Neural crest cell (in vitro differentiated cells): ENCODE measurements at places on chromosomes 16 and 17. TPM values are rescaled to one million over a fixed set of nuclear protein-coding genes. Genes with fewer than 3 reads are reported as not detected.

GRCh38 chr16:54934481-54935265, 4.0 kb downstream of the IRX5 start:
- DNase-seq: peak; percentile 38

DNA sequence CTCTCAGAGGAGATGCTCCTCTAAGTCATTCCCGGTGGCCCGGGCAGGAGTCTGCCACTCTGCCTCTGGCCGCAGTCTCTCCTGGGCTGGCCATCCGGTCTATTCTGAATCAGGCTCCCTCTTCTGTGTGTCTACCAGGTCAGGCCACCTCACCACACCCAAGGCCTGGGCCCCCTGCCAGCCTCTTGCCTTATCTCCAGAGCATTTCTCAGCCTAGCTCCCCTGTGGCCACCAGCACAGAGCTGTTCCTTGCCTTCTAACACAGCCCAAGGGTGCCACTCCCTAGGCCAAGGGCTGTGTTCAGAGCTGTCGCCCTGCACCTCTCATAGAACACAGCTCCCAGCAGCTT, 55.3 kb downstream of the MYO18A start:
- no peak for DNase-seq

- DNase-seq: no peak
These were observed 9.2 kb downstream of the CASKIN1 start for GRCh38 chr16:2187212-2187611.

DNA sequence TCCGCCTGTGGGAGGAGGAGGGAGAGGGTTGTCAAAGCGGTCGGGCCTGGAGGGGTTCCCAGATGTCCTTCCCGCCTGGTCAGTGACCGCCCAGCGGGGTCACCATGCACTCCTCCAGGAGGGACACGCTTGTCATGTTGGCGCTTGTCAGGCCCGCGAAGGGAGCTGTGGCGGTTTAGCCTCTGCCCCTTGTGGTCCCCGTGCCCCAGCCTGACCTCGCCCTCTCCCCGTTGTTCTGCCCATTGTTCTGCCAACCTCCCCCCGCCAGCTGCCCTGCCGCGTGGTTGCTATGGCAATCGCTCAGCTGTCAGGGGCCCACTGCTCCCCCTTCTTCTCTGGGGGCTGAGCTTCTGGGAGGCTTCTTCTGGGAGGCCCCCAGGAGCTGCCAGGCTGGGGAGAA, 146.4 kb upstream of the CIBAR2 start:
- DNase-seq: peak; percentile 34

DNA sequence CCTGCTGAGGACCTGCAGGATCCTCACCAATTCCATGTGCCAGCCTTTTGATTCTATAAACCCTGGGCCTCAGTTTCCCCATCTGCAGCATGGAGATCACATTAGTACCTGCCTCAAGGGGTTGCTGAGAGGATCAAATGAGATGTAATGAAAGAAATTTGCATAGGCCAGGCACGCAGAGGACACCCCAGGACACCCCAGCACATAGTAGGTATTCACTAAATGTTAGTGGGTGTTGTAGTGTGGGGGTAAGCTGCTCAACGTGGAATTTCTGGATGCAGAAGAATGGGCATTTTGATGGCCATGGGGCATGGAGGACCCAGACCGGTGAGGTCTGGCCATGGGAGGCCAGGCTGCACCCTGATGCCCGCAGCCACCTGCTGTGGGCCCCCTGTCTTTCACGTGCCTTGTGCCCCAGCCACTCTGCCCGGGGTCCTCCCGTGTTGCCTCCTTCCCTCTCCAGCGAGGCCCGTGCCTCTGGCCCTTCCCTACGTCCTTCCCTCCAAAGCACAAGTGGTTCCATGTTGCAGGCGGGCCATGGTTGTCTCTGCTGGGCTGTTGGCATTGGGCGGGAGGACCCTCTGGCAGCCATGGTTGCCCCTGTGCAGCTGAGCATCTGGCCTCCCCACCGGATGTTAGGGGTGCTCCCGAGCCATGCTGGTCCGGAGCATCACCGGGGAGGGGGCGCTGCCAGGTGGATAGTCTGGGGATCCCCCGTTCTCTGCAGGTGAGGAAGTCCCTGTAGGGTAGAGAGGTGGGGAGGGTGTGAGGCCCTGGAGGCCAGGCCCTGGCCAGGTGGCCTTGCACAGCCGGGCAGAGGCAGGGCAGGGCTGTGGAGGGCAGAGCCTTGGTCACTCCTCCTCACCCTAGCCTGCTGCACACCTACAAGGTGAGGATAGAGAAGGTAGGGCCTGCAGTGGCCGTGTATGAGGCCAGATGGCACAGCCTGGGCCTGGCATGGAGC, 8.6 kb downstream of the MAP2K3 start:
- DNase-seq: no peak

DNA sequence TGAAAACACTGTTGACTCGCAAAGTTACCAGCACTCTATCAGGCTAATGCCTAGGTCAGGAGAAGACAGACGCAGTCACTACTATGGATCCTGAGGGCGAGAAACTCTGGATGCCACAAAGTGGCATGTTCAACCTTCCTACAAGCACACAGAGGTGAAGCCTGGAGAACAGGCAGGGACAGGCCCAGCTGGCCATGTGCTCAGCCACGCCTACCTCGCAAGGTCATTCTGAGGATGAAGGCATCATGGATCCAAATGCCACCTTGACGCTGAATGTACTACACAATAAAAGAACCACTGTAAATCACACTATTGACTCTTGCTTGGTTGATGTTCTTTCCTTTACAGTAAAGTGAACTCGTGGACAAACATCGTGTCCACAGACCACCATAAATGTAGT, 85.8 kb downstream of the ANKRD11 start:
- DNase-seq: no peak

GRCh38 chr17:80761110-80761871, 216.7 kb downstream of the RPTOR start:
- no peak for DNase-seq

GRCh38 chr16:65002265-65002664, 119.6 kb downstream of the CDH11 start:
- no peak for DNase-seq

GRCh38 chr16:55393991-55394390, 70.0 kb downstream of the IRX6 start:
- DNase-seq: no peak

GRCh38 chr16:50547340-50548124, 664 bp upstream of the NKD1 start:
- DNase-seq: peak; percentile 45

DNA sequence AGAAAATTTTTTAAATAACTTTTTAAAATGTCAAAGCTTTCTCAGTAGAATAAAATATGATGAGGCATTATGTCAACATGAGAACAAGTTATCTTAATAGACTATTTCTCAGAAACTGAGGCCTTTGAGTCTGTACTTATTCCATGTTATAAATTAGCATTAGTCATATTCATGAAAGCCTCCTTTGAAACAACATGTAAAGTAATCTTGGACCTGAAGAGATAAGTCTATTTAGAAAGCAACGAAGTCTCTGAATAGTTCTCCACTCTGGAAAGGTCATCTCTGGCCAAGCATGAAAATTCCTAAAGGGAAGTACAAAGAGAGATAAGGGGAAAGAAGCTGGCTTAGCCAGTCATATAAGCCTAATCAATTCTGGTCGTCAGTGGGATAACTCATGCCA, 150.8 kb downstream of the CYB561 start:
- DNase-seq: no peak

DNA sequence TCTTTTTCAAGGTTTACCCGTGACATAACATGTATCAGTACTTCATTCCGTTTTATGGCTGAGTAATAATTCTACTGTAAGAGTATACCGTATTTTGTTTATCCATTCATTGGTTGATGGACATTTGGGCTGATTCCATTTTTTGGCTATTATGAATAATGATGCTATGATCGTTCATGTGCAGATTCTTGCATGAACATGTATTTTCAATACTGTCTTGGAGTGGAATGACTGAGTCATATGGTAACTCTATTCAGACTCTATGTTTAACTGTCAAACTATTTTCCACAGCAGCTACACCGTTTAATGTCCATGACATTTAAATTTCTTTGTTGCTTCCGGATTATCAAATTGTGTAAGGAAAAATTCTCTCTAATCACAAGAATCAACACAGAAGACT, 17.9 kb downstream of the BFAR start:
- DNase-seq: no peak

DNA sequence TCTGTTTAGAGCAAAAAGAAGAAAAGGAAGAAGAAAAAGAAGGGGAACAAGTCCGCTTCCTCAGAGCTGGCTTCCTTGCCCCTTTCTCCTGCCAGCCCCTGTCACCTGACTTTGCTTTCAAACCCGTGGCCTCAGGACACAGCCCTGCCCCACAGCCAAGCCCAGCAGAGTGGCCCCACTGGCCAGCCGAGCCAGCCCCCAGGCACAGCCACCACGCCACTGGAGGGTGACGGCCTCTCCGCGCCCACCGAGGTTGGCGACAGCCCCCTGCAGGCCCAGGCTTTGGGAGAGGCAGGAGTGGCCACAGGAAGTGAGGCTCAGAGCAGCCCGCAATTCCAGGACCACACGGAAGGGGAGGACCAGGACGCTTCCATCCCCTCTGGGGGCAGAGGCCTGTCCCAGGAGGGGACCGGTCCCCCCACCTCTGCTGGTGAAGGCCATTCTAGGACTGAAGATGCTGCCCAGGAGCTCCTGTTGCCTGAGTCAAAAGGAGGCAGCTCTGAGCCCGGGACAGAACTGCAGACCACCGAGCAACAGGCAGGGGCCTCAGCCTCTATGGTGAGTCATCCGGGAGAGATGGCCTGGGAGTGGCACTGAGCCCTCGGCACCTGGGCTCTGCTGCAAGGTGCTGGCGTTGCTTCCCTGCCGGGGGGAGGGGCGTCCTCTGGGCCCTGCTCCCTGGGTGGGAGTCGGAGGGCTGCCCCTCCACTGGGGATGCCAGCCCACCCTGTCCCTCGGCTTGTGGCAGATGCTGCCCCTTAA, 27.3 kb downstream of the RNF213 start:
- DNase-seq: no peak

DNA sequence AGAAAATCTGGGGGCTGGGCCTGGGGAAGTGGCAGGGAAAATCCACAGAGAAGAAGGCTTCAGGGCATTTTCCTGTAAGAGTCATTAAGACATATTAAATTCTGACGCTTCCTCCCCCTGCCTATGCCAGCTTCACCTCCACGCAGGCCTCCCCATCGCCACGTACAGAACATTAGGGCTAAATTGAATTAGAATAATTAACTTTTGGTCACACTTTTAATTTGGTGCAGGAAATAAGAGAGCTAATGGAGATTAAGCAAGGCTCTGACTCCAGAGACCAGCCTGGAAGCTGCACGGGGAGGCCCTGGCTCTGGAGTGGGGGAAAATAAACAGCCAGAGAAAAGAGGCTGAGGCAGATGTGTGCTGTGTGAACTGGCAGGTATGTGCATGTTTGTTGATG, 148.0 kb downstream of the CCT6B start:
- no peak for DNase-seq

DNA sequence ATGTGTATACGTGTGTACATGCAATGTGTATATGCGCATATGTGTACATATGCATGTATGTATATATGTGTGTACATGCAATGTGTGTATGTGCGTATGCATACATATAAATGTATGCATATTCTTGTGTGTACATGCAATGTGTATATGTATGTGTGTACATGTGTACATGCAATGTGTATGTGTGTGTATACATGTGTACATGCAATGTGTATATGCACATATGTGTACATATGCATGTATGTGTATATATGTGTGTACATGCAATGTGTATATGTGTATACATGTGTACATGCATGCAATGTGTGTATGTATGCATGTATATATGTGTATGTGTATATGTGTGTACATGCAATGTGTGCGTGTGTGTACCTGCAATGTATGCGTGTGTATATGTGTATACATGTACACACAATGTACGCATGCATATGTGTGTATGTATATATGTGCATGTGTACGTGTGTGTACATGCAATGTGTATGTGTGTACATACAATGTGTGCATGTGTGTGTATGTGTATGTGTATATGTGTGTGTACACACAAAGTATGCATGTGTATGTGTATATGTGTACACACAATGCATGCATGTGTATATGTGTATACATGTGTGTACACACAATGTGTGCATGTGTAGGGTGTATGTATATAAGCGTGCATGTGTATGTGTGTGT, 167.7 kb downstream of the SHISA9 start:
- DNase-seq: no peak

DNA sequence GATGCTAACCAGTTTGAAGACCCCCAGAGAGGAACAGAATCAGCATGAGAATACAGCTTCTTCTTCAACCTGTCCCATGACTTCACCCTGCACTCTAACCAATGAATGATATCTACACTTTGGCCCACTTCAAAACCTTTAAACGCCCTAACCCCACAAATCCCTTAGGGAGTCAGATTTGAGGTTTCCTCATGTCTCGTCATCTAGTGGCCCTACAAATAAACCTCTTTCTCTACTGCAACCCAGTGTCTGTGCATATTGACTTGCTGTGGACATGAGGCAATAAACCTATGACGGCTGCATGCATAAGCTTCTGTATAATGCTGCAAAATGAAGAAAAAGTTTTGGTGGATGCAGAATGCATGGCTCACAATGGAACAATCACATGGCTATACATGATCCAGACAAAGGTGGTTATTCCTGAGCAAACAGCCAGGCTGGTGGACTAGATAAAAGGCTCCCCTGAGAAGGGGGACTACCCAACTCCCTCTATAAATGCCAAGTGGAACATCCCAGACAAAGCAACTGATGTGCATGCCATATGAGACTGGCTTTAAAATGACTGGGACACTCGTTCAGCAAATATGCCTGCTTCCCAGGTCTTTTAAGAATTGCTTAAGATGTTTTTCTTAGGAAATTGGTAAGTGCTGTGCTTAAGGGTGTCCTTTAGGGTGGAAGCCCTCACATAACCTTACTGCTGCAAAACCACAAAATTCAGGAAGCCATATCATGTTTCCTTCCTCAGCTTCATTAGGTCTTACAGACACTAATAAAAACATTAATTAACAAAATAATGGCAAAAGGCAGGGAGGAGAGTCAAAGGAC, 12.2 kb downstream of the N4BP1 start:
- DNase-seq: no peak

KRTAP9-2 gene
- total RNA-seq: not detected in 2 replicates

PLA2G10 gene
- not detected in 2 replicates for total RNA-seq

KRTAP4-9 gene
- not detected in 2 replicates for total RNA-seq
